Right lobe of liver (tissue), 6 donors: ENCODE measurements at places on chromosomes 4 and X.

DNA sequence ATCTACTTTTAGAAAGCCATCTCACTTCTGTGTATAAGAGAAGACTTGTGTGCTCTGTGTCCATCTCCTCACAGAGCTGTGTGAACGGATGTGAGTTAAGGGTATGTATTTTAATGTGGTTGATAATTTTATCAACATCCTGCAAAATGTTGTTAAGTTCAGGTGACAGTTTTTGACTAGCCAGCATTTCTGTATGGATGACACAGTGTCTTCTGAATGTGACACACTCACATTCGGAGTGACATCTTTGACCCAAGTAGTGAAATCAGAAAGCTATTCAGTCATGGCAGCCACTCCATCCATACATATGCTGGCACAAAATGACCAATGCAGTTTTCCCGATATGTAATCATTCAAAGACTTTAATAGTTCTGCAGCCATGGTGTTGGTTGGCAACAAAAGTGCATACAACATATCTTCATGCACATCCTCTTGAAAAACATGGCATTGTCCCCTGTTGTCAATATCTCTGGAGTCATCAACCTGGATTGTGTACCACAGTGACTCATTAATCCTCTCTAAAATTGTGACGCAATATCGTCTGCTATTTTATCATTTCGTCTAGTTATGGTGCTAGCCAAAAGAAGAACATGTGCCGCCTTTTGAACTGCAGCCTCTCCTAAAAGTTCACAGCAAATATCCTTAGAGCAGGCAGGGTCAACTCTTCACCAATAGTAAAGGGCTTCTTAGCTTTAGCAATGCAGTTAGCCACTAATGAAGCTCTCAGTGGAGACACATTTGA is 6.8 kb upstream of the FGF2 start:
- no peak for DNase-seq

DNA sequence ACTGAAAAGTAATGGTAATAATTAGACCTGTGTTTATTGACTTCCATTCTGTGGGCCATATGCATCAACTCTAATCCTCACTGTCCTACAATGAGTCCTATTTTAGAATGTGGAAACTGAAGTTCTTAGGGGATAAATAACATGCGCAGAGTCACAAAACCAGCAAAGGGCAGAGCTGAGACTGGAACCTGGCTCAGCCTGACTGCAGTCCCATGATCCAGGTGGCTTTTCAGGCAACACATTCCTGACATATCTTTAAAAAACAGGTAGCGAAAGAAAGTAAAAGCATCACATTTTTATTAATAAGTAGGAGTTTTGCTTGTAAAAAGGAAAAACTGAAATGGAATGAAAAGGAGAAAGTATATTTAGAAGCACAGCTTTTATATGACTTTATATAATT is 34.7 kb upstream of the PRSS48 start:
- DNase-seq: no peak

GRCh38 chr4:38313175-38313574 is 350.8 kb upstream of the KLF3 start:
- DNase-seq: no peak

DNA sequence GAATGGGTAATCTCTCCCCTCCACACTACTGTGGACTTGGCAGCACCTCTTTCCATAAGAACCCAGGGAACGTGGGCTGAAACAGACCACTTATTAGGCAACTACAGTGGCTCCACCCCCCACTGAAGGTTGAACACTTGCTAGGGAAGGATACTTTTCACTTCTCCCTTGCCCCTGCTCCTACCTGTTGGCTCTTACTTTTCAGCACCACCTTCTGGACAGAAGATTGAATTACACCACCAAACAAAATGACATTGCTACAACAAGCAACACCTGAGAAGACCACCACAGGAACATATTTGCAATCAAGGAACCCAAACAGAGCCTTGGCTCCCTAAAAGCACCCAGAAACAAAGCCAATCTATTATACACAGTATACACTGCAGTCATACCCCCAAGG is 132.1 kb upstream of the CXCL13 start:
- DNase-seq: no peak

DNA sequence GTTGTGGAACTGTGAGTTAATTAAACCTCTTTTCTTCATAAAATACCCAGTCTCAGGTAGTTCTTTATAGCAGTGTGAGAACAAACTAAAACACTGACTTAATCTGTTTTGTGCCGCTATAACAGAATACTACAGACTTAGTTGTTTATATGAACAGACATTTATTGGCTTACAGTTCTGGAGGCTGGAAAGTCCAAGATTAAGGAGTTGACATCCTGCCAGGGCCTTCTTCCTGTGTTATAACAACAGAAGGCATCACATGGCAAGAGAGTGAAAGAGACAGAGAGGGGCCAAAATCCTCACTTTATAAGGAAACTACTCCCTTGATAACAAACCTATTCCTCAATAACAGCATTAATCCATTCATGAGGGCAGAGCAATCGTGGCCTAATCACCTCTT is 42.5 kb upstream of the KCNIP4 start:
- no peak for DNase-seq

DNA sequence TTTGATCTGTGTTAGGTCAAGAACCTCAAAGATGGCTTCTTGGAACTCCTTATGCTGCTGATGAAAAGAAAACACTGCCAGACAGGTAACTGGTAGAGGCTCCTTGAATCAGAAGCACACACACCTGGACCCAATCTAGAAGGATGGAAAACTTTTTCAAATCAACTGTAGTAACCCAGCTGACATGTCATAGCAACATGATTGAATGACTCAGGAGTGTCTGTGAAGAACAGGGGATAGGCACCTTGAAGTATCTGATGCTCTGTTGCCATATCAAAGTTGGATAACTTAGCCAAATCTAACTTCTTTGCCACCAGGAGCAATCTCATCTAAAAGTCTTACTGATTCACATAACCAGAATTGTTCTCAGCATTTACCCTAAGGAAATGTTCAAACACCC is 98.8 kb downstream of the ELOVL6 start:
- DNase-seq: no peak

DNA sequence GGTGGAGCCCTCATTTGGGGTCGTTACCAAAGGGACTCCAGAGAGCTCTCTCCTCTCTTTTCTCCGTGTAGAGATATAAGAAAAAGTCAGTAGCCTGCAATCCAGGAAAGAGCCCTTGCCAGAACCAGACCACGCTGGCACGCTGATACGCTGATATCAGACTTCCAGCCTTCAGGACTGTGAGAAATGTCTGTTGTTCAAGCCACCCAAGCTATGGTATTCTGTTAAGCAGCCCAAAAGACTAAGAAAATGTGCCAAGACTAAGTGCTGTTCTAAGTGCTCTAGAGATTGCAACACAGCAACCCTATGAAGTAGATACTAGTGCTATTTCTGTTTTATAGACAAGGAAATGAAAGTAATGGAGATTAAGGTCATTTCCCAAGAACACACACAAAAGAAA is 205.7 kb downstream of the CAMK2D start:
- no peak for DNase-seq
